Hypothalamus (tissue), 51 donors: ENCODE measurements at places on chromosomes 4 and X.

DNA sequence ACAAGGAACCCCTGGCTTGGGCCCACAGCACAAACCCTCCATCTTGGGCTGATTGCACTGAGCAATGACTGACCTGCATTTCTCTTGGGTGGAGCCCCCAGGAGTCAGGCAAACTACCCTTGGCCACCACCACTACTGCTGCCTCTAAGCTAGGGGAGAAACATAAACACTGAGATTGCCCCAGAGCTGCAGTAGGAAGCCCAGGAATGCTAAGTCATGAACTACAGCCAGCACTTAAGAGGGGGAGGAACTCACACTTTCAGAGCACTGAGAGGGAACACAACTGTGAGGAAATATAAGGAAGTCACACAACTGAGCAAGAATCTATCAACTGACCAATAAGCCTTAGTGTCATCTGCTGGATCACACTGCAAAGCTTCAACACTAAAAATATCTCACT is 111.6 kb upstream of the PPP3CA start:
- no peak for DNase-seq

DNA sequence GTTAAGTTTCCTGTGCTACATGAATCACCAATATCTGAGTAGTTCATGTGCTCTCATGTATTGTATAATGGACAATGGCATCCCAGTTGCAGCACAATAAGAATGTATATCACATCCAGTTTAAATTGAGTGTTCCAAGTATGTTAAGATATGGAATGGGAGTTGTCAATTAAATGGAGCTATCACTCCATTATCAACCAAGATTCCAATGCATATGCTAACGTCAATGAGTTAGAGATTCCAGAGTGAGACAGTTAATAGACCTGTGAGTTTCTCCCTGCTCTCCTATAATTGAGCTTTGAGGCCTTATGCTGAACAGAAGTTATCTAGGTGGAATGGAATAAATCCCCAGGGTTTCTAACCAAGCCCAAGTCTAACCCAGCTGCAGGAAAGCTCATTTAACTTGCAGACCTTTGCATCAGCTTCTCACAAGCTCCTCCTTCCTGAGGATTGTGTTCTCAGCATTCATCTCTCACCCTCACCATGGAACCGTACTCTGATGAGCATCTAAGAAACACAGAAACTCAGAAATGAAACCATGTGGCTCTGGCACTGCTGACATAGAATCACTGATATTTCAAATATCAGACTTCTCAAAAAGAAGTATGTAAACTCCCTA is 84.8 kb downstream of the TIGD2 start:
- DNase-seq = no peak

GRCh38 chr4:39308611-39309010 is 57.6 kb downstream of the RFC1 start:
- DNase-seq = no peak

DNA sequence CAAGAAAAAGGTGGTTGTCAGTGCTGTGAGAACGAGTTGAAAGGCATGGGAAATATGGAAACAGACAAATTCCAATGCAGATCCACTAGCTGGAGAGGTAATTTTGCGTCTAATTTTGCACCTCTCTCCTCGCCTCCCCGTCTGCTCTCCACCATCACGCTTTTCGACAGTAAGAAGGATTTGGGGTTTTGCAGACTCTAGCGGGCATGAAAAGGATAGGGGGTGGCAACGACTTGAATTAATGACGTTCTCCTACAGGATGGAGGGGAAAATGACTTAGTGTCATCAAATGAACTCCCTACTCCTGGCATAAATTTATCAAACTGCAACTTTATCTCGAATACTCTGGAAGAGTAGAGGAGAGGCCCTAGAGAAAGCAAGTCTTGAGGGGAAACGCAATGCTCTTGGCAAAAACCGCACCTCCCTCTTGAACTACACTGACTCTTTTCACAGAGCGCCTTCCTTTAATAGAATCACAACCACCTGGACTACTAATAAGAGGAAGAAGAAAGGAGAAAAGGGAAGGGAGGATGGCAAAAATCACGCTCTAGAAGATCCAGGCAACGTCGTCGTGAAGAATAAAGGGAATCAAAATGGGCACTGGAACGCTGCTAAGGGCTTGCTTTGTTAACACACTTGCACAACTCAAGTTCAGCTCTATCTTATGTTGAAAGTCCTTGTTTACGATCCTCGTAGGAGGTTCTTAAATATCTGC is 871 bp upstream of the SLITRK2 start:
- DNase-seq = no peak

GRCh38 chrX:3713937-3714434 is 537 bp upstream of the PRKX start:
- DNase-seq = no peak

- DNase-seq = no peak
Observed at GRCh38 chr4:10416441-10416840, 40.8 kb downstream of the ZNF518B start.

GRCh38 chr4:8084712-8085490 is 73.7 kb downstream of the ABLIM2 start:
- DNase-seq = no peak

- no peak for DNase-seq
Observed at GRCh38 chrX:142804085-142804484, 221.6 kb upstream of the SPANXN4 start.

DNA sequence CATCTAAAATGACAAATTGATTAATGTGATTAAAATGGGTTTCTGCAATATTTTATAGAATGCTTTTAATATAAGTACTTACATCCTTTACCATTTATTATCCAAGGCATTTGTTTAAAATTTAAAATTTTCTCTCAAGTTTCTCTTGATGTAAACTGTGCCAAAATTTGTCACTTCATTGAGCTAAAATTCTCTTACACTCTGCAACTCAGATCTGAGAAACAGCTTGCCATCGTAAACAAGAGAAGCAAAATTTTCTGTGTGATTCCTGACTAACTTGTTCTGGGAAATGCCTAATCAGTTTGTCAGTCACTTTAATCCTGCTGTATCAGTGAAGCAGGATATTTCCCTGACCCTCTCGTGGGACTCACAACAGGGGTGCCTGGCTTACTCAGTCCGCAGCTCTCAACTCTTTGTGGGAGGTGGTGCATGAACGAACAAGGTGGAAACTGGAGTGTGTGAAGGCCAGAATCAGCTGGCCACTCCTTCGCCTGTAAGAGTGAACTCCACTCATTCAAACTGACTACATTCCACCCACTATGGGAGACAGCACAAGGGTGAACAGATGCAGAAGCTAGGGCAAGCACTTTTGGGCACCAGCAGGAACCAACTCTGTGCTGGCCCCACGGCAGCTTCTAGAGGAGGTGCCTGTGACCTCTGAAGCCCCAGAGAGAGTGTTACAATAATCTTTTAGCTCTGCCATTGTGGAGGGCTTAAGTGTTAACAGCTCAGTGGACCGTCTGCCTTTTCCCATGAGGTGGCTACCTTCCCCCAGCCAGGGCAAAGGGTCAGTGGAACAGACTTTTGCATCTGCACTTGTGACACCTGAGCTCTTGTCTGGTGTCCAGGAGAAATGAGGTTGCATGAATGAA is 349.4 kb downstream of the FAT4 start:
- DNase-seq = no peak

- no peak for DNase-seq
Observed at GRCh38 chr4:138685316-138685715, 330.3 kb upstream of the NOCT start.

DNA sequence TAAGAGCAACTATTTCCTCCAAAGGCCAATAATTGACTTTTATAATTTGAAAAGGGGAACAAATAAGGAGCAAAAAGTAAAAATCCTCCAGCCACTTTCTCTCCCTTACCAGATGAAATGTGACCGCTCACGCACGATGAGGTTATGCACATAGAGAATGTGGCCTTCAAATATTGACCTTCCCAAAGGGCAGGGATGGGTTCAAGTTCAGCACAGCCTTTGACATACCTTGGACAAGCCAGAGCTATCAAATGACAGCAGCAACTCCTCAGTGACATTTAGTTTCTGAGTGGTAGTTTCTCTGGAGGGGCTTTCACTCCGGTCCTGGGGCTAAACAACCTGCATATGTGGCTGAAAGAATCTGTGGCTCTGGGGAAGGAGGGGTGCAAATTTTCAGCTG is 50.7 kb downstream of the AMOT start:
- DNase-seq = no peak

DNA sequence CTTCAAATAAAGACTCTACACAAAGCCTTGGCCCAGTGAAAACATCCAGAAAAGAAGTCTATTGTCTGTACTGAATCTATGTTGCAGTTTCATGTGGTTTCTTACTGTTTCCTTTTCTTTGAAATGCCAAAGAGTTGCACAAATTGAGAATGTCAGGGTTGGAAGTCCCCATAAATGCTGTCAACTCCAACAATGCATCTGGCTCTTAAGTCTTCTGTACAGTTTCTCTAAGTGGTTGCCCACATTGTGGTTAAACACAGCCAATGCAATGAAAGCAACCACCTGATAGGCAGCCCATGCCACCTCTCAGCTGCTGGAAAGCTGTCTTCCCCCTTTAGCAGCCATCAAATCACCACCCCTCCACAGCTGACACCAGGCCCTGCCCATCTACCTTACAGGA is 67.2 kb upstream of the C1GALT1C1 start:
- DNase-seq = no peak

GRCh38 chrX:21176921-21177571 is 197.2 kb upstream of the CNKSR2 start:
- DNase-seq = no peak

GRCh38 chr4:22474636-22475310 is 41.1 kb downstream of the ADGRA3 start:
- DNase-seq = no peak

DNA sequence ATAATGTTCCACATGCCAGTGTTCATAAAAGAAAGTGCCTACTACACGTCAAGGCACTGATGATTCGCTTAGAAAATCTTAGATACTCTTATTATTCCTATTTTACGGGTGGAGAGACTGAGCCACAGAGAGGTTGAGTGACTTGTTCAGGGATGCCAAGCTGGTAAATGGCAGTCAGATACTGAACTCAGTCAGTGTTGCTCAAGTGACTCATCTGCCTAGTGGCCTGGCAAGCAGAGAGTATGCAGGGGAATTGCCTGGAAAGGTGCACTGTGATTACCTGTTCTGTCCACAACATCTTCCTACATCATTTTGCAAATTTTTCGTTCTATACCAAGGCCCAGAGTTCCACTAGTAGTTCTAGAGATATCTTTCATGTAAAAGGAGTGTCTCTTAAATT is 68.4 kb downstream of the RAPGEF2 start:
- no peak for DNase-seq

DNA sequence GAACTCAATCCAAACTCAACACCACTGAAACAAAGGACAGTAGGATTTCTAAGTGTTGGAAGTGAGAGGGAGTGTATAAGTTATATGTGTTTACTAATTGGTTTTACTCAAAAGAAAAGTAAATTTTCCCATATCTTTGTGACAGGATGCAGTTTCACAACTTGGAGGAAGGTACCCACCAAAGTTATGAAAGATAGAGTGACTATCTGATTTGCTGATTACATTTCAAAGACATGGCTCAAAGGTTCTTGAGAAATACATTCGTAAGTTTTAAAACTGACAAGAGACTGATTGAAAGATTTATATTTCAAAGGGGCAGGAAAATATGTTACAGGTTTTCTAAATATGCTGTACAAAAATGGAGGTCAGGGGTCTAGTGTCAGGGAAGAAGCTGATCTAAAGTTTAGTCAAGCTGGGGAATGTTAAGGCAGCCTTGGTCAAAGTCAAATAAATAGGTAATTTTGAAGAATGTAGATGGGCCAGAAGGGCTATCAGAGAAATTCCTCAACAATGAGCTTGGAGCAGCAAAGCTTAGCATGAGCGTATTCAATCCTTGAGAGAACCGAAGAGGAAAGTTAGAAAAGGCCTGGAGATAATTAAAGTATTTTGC is 9.7 kb upstream of the COMMD8 start:
- no peak for DNase-seq

GRCh38 chr4:115110191-115111181 is 2.9 kb downstream of the NDST4 start:
- no peak for DNase-seq

GRCh38 chr4:121377076-121377475 is 3.7 kb downstream of the QRFPR start:
- no peak for DNase-seq

DNA sequence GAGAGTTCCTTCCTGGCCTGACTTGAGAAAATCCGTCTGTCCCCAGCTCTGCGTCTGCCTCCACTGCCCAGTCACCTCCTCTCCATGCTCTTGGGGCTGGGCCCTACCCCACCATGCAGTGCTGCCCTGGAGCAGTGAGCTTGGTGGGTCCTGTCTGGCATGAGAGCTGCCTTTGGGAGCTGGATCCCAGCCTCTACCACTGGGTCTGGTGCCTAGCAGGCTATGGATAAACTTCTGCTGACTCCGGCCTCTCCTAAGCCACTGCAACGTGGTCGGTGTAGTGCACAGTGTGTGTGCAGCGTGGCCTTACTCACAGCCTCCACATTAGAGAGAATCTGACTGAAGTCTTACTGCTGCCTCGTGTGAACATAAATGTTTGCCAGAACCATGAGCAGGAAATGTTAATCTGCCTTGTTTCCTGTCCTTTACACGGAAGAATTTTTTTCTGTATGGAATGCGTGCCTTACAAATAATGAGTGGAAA is 47.6 kb downstream of the HTT start:
- DNase-seq = no peak

GRCh38 chr4:56622176-56622575 is 58.9 kb downstream of the HOPX start:
- no peak for DNase-seq

GRCh38 chr4:20543131-20543530 is 157.1 kb upstream of the PACRGL start:
- no peak for DNase-seq

DNA sequence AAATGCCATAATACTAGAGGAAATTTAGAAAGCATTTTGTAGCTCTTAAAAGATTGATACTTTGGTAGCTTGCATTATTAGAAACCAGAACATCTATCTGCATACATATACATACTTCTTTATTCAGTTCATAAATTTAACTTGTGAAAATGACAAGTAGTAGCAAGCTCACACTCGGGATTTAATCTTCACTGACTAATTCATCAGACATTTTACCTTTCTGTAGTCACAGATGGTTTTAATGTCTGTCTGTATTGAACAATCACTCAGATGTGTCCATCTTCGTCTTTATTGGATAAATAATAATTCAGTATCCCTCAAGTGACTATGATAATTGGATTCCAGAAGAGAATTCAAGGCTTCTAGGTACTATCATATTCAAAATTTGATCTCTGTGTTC is 232.3 kb downstream of the TENM3 start:
- no peak for DNase-seq

DNA sequence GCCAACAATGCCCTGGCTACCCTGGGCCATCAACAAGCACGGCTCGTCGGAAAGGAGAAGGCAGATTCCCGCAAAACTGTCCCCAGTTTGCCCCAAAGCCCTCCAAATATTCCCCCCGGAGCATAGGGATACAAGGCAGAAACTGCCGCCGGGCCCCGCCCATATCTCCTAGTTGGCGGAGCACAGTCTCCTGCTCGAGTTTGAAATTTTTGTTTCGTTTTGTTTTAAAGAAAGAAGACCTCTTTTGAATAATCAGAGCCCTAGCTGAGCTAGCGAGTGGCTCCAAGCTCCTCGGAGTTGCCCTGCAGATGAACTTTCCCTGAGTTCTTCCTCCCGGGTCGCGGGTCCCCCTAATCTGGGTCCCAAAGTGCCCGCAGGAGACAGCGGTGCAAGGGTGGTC is 138.1 kb upstream of the ZIC3 start:
- no peak for DNase-seq
